Activated CD4-positive, alpha-beta T cell treated with anti-CD3 and anti-CD28 coated beads, Interleukin-2, amount 10 ng/mL, durations not matched to agents 24 days and 14 days (primary cell): ENCODE measurements at places on chromosomes 4 and X.
A peak's percentile ranks its signal among the peaks of the same experiment; 100 is the strongest.

GRCh38 chr4:14272206-14272605 is 644.7 kb upstream of the BOD1L1 start:
- no peaks in the 10 kb centered on the region for H3K36me3 ChIP-seq
- H3K4me1 ChIP-seq: no peaks in the 10 kb centered on the region
- H3K27ac ChIP-seq: no peak overlapping the region

GRCh38 chr4:97605932-97606331 is 537.3 kb downstream of the STPG2 start:
- no peaks in the 10 kb centered on the region for H3K27me3 ChIP-seq
- H3K27ac ChIP-seq: no peak overlapping the region
- no peaks in the 10 kb centered on the region for H3K4me1 ChIP-seq
- H3K36me3 ChIP-seq: no peaks in the 10 kb centered on the region

DNA sequence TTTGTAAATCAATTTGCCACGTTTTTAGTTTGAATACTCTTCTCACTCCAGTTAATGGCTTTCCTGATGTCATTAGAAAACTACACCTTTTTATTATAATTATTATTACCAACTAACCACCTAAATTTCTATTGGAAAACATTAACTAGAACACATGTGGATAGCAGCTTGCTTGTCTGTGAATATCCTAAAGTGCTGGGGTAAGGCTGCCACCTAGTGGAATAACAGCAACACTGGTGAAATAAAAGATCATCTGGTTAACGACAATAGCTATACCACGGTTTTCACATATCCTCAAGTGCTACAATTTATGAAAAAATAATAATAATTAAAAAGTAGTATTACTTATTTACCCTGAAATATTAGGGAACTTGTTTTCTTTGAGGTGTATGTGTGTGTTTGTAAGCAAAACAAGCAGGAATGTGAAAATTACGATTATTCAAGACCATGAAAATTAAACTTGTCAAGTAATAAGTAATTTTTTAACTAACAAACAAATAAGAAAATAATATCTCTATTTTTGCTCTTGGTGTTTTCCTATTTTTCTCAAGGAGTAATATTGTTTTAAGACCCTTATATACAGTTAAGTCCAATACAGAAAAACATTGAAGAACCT is 130.1 kb upstream of the TECRL start:
- H3K4me3 ChIP-seq: no peak overlapping the region
- H3K27ac ChIP-seq: no peak overlapping the region
- H3K36me3 ChIP-seq: no peaks in the 10 kb centered on the region
- no peaks in the 10 kb centered on the region for H3K27me3 ChIP-seq

DNA sequence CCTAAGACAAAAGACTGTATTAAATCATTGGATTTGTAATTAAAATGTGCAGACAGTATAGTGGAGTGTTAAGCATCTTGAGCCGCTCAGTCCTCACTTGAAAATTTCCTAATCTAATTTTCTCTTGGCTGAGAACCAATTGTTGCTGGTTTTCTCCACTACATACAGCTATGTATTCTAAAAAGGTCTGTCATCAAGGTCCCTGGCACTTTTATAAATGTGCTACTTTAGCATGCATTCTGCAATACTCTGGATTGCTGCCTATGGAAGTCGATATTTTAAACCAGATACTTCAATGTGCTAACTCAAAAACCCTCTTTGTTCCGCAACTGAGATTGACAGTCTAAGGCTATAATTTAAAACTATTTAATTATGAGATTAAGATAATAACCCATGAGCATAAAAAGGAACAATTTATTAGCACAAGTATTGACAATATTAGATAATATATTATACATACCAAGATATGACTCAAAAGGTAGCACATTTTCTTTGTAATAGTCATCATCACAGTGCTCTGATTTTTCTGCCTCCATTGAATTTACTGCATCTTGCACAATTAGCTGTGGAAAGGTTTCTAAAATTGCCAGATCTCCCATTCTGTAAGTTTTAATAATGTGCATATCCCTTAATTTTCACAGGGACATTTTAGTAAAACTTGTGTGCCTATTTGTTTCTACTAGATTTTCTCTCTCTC is 815.1 kb downstream of the ADGRL3 start:
- H3K36me3 ChIP-seq: no peaks in the 10 kb centered on the region
- no peak overlapping the region for H3K4me3 ChIP-seq
- DNase-seq: no peak
- no peak overlapping the region for H3K27ac ChIP-seq
- H3K27me3 ChIP-seq: no peaks in the 10 kb centered on the region

DNA sequence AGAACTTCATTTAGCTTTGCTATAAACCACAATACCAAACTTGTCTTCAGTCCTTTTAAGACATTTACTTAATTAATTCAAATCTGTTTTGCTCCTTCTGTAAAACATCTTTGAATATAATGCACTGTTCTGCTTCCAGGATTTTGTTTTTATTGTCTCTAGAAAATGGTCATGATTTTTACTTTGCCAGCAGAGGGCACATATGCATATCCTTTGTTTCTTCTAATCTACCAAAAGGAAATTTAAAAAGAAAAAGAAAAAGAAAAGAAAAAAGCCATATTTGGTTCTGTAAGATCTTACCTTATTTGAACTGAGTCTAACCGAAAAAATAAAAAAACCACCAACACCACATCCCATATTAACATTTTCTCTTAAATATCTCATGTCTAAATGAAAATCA is 101.9 kb upstream of the CCSER1 start:
- no peaks in the 10 kb centered on the region for H3K4me1 ChIP-seq
- DNase-seq: no peak
- no peaks in the 10 kb centered on the region for H3K27me3 ChIP-seq

GRCh38 chrX:150587585-150588503 is 19.4 kb downstream of the MTM1 start:
- H3K36me3 ChIP-seq: peaks cover 3% of the 10 kb centered on the region
- H3K4me1 ChIP-seq: peaks cover 20% of the 10 kb centered on the region
- DNase-seq: peak; percentile 75

DNA sequence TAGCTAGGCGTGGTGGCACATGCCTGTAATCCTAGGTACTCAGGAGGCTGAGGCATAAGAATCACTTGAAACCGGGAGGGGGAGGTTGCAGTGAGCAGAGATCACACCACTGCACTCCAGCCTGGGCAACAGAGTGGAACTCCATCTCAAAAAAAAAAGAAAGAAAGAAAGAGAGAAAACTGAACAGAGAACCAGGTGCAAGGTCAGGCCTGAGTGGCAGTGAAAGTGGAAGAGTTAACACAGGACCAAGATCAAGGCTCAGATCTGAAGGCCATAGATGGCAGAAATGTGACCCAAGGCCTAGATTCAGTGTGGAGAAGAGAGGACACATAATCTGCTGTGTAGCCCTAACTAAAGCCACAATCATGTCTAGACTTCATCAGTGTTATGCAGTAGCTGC is 4.9 kb upstream of the ZNF630 start:
- no peaks in the 10 kb centered on the region for H3K36me3 ChIP-seq
- H3K27me3 ChIP-seq: no peaks in the 10 kb centered on the region
- DNase-seq: no peak
- no peak overlapping the region for H3K27ac ChIP-seq
- H3K4me3 ChIP-seq: no peak overlapping the region
- H3K4me1 ChIP-seq: peaks cover 3% of the 10 kb centered on the region

DNA sequence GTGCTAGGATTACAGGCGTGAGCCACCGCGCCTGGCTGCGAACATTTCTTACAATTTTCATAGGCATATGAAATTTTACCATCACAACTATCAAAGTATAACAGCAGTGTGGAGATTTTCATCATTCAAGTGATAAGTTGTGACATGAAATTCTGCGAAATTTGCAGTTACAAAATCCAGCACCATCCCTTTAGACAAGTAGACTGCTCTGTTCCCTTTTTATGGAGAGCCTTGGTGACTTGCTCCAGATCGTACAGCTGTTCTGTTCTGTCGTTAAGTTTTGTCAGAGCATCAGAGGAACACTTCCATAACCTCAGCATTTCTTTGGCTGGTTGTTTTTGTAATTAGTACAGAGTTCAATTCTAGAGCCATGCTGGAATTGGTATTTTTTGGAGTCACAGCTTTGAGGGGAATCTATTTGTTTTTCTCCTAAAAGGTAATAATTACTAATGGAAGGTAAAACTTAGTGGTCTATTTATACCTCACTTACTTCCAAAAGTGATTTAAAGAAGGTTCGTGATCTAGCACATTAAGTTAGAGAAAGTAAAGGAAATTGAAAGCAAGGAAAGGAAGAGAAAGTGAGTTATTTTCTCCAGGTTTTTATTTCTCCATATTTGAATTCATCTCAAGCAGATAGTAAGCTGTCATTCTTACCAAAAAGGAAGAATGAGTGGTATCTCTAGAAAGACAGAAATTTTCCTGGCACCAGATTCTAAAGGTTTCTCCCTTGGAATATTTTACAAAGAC is 22.1 kb downstream of the ZRSR2 start:
- no peaks in the 10 kb centered on the region for H3K27me3 ChIP-seq
- H3K27ac ChIP-seq: no peak overlapping the region
- peaks cover 28% of the 10 kb centered on the region for H3K4me1 ChIP-seq
- peaks cover 37% of the 10 kb centered on the region for H3K36me3 ChIP-seq

DNA sequence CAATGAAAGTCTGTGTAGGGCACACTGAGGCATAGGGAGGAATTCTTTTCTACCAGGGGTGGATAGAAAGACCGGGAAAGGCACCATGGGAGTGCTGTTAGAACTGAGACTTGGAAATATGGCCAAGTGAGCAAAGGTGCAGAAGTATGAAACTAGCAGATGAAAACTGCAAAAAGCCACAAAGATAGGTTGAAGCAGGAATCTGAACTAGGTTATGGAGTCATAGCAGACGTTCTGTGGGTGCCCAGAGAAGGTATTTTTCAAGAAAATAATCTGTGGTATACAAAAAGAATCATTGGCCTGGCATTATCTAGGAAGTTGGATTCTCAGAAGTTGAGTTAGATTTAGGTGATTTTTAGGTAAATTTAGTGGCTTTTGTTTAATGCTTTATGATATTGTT is 48.5 kb downstream of the SMAD1 start:
- H3K36me3 ChIP-seq: no peaks in the 10 kb centered on the region
- H3K27me3 ChIP-seq: no peaks in the 10 kb centered on the region
- no peak overlapping the region for H3K4me3 ChIP-seq

DNA sequence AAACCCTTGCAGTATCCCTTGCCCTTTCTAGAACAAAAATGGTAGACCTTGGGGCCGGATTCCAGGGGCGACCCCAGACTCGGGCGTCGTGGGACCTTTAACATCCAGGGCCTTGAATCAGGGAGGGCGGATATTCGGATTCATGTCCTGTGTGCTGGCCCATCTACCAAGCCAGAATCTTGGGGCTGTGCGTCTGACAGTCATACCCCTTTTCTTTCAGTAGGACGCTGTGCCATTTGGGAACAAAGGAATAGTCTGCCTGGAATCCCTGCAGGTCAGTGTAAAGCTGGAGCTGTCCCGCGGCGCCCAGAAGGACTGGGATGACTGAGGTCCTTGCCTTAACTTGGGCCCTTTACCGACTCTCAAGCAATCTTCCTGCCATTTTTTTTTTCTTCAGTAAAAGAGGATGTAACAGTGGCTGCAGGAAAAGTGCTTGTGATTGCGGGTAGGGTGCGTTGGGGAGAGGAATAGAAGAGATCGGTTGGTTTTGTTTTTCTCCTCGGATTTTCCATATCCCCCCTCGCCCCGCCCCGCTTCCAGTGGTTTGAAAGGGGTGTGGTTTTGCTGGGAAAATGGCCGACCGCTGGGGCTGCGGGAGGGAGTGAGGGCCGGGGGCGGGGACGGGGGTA is 518 bp downstream of the ARMCX1 start:
- H3K27ac ChIP-seq: no peak overlapping the region
- H3K4me1 ChIP-seq: peaks cover 3% of the 10 kb centered on the region
- peaks cover 11% of the 10 kb centered on the region for H3K27me3 ChIP-seq
- no peaks in the 10 kb centered on the region for H3K36me3 ChIP-seq
- peak overlapping the region; percentile 18 for H3K4me3 ChIP-seq
- no peak for DNase-seq
